IMR-90 (cell line): ENCODE measurements at places on chromosomes 6 and 20. TPM values are rescaled to one million over a fixed set of nuclear protein-coding genes. Genes with fewer than 3 reads are reported as not detected.

GRCh38 chr6:142863981-142864380 is 81.0 kb downstream of the HIVEP2 start:
- H3K27me3 ChIP-seq = no peaks in the 10 kb centered on the region
- H3K4me1 ChIP-seq = peaks cover 5% of the 10 kb centered on the region
- no peak overlapping the region for H3K4me3 ChIP-seq
- H3K36me3 ChIP-seq = no peaks in the 10 kb centered on the region
- no peak overlapping the region for H3K27ac ChIP-seq
- no peak for DNase-seq

- no peak overlapping the region for H3K4me3 ChIP-seq
- no peak overlapping the region for H3K27ac ChIP-seq
- H3K36me3 ChIP-seq = no peaks in the 10 kb centered on the region
- no peak for DNase-seq
Observed at GRCh38 chr6:159398633-159399032, 229.4 kb downstream of the FNDC1 start.

DNA sequence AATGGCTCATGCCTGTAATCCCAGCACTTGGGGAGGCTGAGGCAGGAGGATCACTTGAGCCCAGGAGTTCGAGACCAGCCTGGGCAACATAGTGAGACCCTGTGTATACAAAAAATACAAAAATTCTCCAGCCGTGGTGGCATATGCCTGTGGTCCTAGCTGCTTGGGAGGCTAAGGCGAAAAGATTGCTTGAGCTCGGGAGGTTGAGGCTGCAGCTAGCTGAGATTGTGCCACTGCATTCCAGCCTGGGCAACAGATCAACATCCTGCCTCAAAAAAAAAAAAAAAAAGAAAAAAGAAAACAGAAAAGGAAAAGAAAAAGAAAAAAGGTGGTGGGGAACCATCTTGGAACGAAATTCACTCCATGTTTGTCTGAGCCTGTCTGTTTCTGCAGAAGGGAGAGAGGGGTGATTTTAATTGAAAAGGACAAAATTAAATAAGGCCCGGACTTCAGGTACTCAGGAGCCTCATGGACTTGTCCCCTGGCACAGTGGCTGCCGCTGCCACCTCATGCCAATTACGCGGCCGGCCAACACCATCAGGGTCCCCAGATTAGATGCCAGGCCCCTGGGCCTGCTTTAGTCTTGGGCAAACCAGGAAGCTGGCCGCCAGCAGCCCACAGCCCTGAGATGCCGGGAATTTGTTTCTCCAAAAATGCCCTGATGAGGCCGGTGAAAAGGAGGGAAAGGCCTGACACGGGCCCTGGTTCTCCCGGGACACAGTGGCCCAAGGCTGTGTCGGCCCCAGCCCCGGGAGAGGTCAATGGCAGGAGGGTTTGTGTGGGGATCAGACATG is 37.8 kb upstream of the STX16 start:
- peaks cover 6% of the 10 kb centered on the region for H3K4me1 ChIP-seq
- no peaks in the 10 kb centered on the region for H3K27me3 ChIP-seq
- H3K27ac ChIP-seq = no peak overlapping the region
- no peak overlapping the region for H3K4me3 ChIP-seq

DNA sequence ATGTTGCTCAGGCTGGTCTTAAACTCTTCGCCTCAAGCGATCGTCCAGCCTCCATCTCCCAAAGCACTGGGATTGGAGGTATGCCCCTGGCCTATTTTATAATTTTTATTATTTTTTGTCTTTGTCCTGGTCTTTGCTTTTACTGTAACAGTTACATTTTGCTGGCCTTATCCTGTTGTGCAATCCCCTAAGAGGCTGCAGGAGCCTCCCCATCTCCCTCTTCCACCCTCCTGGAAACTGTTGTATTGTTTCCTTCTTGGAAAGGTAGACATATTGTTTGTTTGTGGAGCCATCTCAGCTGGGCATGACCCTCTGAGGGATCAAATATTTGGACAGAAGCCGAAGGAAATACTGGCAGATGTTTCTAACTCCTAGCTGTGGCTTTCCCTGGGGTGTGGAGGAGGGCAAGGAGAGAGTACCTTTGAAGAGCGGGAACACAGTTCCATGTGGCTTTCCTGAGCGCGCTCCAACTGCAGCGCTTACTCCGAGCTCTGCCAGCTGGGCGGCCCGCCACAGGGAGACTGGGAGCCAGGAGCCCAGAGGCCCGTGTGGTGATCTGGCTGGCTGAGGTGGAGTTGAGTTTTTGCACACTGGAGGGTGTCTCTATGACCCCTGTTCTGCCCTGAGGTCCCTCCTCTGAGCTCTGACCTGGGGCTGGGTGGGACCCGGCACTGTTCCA is 4.9 kb downstream of the MAPK13 start:
- no peaks in the 10 kb centered on the region for H3K27me3 ChIP-seq
- no peak overlapping the region for H3K27ac ChIP-seq
- peaks cover 4% of the 10 kb centered on the region for H3K36me3 ChIP-seq
- DNase-seq = no peak
- H3K4me3 ChIP-seq = no peak overlapping the region

Gene HEY2
- total RNA-seq = not detected in 2 replicates
